ENCODE measurements at places on chromosomes 6 and 20.

DNA sequence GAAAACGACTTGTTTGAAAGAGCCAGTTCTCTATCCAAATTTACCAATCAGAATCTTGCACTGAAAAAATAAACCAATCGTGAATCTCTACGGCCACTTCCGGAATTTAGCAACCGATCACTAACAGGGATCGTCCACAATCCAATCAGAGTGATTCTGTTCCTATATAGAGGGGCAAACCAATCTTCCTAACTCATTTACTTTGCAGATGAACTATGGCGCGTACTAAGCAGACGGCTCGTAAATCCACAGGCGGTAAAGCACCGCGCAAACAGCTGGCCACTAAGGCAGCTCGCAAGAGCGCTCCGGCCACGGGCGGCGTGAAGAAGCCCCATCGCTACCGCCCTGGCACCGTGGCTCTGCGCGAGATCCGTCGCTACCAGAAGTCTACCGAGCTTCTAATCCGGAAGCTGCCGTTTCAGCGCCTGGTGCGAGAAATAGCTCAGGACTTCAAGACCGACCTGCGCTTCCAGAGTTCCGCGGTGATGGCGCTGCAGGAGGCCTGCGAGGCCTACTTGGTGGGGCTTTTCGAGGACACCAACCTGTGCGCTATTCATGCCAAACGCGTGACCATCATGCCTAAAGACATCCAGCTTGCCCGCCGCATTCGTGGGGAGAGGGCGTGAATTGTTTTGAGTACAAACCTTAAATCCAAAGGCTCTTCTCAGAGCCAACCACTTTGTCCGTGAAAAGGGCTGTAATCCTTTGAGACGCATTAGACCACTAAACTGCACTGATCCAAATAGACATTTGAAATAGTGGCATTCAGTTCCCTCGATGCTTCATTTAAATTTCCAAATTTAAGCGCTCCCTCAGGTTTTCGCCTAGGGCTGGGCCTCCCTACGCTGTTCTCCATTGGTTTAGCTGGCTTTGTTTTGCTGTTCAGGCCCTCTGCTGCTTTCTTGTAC lies 138.0 kb downstream of the HFE start:
- no peak for DNase-seq

DNA sequence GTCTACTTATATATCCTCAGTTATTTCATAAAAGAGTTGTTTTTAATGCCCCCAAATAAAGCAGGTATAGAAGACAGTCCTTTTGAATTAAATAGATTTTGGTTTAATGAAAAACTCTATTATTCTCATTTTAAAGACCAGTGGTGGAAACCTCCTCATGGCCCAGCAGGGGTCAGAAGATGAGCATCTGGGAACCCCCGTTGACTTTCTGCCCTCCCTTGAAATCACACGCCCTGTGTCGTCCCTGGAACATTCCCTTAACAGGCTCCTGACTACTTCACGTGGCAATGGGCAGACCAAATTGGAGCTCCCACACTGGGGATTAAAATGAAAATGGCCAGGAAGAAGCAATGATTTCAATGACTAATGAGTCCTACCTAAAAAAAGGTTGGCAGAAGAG lies 220.9 kb downstream of the KIF16B start:
- DNase-seq, result no peak

DNA sequence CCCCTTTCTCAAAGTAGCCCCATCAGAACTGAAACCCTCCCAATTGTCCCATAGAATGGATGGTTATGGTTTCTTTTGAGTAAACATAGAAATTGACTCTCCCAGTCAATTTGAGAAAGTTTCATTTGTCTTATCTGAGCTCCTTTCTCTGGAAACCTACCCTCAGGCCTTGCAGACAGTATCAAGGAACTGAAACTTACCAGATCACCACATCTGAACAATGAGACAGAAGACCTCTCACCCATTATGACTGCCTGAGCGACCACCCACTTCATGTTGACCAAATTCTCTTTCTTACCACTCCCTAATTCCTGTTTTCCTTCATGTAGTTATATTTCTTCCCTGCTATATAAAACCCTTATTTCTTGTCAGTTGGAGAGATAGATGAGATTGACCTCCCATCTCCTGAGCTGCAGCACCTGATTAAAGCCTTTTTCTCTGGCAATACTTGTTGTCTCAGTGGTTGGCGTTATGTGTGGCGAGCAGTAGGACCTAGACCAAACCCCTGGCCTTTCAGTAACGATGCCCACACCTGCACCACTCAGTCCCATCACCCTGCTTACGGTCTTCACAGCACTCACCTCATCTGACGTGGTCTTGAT lies 138.9 kb downstream of the ZNF217 start:
- DNase-seq, result no peak

- DNase-seq, result peak; percentile 60
Measured at GRCh38 chr20:38221119-38221589, 39.4 kb downstream of the KIAA1755 start.

DNA sequence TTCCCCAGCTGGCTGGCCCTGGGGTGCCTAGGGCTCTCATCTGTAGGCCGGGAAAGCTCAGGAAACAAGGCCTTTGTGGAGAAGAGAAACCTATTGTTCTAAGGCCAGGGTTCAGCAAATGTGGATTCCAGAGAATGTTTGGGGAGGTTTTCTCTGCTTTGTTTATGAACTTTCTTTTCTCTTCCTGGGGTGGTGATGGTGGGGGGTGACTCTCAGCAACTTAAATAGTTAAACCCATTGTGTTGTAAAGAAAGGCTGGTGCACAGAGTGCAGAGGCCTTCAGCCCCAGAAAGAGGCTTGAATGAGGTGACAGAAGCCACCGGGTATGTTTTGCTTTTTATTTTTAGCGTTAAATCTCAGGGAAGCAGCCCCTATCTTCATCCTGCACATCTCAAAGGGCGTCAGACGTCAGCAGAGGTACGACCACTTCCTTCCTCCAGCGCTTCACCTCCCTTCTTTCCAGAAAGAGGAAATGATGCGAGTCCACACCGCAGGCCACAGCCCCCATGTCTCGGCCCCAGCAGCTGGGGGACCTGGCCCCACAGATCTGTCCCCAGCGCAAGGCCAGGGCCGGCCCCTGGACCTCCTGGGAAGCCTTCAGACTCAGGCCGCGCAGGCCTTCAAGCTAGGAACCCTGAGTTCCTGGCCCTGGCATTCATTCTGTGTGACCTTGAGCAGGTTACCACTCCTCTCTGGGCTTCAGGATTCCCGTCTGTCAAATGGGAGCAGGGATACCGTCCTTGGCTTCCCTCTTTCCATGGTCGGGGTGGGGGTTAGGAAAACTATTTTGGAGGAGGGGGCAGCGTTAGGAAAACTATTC lies 605 bp upstream of the PPP1R16B start:
- no peak for DNase-seq

- no peak for DNase-seq
Measured at GRCh38 chr6:11345536-11345935, 113.1 kb upstream of the NEDD9 start.

DNA sequence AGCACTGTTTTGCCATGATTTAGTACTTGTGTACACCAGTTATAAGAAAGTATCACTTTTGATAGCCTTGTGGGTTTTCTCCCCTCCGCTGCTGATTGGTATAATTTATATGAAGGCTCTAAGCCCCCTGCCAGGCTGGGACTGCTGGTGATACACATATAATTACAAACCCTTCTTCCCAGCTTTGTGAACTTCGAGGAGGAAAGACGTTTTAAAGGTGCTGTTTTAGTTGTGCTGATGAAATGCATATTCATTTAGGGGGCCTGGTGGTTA lies 246.2 kb downstream of the TAF4 start:
- no peak for DNase-seq

DNA sequence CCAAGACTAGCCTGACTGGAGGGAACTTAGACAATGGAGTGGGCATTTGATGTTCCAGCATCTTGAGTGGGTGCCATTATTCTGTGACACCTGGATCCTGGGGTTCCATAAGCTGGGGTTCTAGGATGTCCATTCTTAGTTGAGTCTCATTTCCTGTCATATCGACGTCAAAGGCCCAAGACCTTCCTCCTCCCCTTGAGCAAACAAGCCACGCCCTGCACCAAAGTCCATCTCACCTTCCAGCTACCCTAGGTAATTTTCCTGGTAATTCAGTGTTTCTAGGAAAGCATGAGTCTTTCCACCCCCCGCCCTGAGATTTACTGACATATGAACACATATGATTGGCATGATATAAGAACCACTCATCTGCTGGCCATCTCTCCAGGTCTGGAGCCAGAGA lies at the start of gene TRIM40:
TSS of gene TRIM40 (plus strand) at position 384 of the 400 bp plus-strand sequence. CDS start 897 bp downstream, outside the sequence.
- no peak for DNase-seq

- DNase-seq, result peak; percentile 84
Measured at GRCh38 chr20:12925210-12925755, 83.5 kb upstream of the SPTLC3 start.

GRCh38 chr6:62367601-62368000 lies 81.6 kb upstream of the KHDRBS2 start:
- DNase-seq, result no peak

DNA sequence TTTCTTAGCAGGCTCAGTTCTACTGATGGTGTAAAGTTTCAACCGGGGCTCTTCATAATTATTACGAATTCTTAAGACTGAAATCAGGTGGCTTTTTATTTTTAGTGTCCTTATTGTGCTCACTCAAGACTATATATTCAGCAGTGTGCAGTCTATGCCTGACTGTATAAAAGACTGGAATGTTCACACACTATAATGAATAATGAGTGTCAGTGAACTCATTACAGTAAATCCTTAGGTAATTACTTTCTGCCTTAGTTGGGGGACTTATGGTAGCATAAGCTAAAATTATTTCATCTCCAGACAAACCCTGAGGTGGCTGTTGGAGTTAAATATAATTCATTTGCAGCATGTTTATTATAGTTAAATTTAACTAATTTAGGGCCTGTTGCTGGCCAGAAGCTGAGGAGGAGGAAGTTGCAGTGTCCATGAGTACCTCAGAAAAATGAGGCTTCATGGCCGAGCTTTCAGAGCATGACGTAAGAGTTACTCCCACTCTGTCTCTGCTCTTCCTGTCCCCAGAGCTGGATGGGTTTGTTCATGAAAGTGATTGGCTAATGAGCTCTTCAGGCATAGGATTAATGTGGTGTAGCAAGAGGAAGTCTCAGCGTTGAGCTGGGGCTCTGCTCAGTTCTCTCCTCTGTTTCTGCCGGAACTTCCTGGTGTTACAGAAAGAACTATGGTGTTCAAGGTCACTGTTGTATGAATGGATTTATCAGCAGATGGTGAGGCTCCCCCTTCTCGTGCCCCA lies 335.7 kb downstream of the NRN1 start:
- no peak for DNase-seq

DNA sequence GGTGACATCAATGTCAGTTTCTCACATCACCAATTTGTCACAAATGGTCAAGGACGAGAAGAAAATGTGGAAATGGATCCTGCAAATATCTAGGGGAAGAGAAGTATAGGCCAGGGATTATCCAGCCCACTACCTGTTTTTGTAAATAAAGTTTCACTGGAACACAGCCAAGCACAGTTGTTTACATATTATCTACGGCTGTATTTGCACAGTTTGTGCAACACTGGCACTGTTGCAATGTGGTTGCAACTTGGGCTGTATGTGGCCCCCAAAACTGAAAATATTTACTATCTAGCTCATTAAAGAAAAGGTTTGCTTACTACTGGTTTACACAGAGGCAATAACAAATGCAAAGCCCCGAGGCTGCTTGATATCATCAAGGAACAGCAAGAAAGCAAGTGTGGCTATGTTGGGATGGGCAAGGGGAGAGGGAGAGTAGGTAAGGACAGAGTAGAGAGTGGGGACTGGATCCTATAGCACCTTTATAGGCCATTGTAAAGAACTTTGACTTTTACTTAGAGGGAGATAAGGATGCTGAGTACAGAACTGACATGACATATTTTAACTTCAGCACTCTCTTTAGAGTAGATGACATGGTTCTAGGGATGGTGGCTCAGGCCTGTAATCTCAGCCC lies 11.8 kb upstream of the STXBP5 start:
- DNase-seq, result no peak

DNA sequence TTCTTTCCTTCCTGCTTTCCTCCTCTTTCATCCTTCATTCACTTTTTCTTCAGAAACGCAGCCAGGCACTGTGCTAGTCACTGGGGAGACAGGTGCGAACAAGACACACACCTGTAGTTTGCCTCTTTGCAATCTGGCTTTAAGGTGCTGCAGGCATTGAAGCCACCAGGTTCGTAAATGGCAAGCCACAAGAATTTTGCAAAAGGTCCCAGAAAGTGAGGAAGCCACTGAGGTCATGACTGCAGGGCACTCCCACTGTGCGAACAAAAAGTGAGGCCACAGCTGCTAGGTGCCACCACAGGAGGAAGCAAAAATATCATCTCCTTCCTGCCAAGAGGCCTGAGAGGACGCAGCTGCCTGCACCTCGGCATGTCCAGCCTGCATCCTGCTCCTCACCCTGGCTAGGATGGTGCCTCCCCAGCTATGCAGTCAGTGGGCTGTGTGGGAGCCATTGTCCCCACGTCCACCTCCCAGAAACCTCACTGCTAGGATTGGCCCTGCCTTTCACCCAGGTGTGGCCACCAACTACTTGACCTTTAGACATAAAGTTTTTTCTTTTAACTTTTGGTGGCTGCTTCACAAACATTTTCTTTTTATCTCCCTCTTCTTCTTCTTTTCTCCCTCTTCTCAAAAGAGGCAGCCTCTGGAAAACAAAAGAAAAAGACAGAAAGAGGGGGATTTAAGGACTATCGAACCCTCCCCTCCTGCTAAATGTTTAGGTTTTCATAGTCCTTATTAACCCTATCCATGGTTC lies 230.8 kb downstream of the BCAS1 start:
- no peak for DNase-seq

DNA sequence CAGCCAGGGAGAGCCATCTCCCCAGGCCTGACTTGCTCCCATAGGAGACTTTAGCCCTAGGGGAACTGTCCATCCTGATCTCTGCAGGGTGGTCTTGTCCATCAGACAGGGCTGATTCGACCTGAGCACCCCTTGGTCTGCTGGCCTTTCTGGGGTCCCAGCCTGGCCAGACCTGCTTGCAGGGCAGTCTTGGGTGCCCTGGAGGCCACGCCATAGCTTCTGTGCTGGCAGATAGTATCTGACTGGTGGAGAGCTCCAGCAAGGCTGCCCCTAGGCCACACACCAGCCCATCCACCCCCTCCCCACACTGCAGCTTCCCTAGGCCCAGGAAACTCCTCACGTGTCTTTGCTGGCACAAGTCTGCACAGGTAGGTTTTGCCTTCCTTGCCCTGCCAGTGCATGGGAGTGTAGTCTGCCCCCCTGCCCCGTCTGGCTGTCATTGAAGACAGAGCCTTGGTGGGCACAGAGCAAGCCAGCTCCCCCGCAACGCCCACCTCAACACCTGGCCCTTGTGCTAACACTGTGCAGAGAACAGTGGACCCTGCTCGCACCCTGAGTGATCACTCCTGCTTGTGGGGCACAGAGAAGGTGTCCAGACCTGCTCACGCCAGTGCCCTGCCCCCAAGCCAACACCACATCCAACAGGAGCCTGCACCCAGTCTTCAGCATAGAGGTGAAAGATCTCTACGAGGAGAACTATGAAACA lies 32.4 kb downstream of the CCN2 start:
- no peak for DNase-seq

Data from NCI-H1105 treated with DMSO at 0.1 percent for 48 hours (cell line).